ENCODE measurements at places on chromosomes 6 and 20. TPM values are rescaled to one million over a fixed set of nuclear protein-coding genes. Genes with fewer than 3 reads are reported as not detected.

RIMS4 gene
- 0.60 TPM for total RNA-seq

DNA sequence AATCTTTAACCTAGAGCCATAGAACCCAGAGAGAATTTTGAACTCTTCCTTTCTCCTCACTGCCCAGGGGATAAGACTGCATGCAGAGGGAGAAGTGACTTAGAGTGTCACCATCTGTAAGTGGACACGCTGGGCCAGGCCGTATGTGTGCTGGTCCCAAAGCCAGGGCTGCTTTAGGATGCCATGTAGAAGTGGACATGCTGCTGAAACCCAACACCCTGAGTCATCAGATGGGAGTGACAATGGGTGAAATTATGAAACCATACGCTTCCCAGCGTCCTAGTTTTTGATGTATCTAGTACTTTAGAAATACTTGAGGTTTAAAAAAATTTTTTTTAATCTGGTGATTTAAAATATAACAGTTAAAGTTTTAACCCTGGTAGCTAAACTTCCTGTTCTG lies 191.1 kb downstream of the FNDC1 start:
- DNase-seq: no peak
- H3K4me3 ChIP-seq: no peak overlapping the region
- H3K36me3 ChIP-seq: no peaks in the 10 kb centered on the region
- H3K27me3 ChIP-seq: no peaks in the 10 kb centered on the region
- H3K27ac ChIP-seq: no peak overlapping the region

DNA sequence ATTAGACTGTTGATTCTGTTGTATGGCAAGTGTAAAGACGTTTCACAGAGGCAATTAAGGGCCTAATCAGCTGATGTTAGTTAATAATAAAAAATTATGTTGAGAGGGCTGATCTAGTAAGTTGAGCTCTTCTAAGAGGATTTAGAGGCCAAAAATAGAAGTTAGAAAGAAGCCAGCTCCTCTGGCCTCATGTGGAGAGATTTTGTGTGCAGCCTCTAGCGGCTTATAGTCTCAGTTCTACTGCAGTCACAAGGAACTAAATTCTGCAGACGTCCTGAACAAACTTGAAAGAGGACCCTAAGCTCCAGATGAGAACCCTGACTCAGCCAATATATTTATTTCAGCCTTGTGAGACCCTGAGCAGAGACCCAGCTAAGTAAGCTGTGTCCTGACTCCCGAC lies 498.6 kb downstream of the BTBD3 start:
- no peak overlapping the region for H3K4me3 ChIP-seq
- no peak for DNase-seq
- no peaks in the 10 kb centered on the region for H3K27me3 ChIP-seq
- H3K36me3 ChIP-seq: no peaks in the 10 kb centered on the region
- no peaks in the 10 kb centered on the region for H3K4me1 ChIP-seq
- H3K27ac ChIP-seq: no peak overlapping the region

GRCh38 chr6:11162262-11162661 lies 50.7 kb upstream of the ERVFRD-1 start:
- no peak for DNase-seq
- no peak overlapping the region for H3K27ac ChIP-seq
- H3K4me1 ChIP-seq: peaks cover 5% of the 10 kb centered on the region
- H3K4me3 ChIP-seq: no peak overlapping the region
- H3K27me3 ChIP-seq: no peaks in the 10 kb centered on the region
- H3K36me3 ChIP-seq: no peaks in the 10 kb centered on the region

DNA sequence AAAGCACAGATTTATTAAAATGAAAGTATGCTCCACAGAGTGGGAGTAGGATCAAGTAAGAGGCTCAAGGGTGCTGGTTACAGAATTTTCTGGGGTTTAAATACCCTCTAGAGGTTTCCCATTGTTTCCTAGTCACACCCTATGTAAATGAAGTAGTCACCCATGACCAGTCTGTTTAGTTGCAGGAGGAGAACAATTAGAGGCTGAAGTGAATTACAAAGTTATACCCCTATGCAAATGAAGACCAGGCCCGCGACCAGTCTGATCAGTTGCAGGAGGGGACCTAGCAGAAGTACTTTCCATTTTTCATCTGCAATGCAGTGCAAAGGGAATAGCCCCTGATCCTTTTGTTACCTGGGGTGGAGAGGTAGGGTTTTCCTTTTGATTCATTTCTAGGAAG lies 11.8 kb upstream of the FILIP1 start:
- H3K4me3 ChIP-seq: no peak overlapping the region
- H3K27me3 ChIP-seq: no peaks in the 10 kb centered on the region
- peaks cover 12% of the 10 kb centered on the region for H3K4me1 ChIP-seq
- no peak overlapping the region for H3K27ac ChIP-seq
- DNase-seq: no peak

DNA sequence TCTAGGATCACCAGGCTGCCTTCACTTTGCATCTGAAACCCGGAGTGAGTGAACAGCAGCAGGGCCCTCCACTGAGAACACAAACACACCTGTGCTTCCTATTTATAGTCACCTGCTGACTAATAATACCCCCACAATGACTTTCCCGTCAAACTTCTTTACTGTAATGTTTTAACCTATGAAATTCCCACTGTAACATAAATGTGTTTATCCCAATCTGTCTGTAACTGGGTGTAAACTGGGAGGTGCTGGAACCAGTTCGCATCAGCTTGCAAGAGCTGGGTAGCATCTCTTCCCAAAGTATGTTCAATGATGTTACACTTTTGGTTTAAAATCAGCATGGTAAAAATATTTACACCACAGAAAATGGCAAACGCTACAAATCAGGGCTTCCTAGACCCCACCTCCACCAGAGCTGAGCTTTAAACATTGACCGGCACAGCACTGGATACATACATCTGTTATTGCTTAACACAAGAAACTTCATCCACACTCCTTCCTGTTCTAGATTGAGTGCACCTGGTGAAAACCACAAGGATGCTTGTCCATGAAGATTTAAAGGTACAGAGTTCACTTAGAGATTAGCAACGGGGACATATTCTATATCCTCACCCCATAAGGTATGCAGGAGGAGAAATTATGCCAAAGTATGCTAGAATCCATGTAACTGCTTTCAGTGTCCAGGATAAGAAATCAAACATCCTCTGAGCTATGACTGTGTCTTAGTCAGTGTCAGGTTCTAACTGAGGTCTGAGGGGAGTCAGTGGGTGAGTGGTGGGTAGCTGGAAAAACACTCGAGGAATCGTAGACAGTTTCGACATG lies 79.0 kb downstream of the ALDH8A1 start:
- H3K4me1 ChIP-seq: no peaks in the 10 kb centered on the region
- H3K36me3 ChIP-seq: no peaks in the 10 kb centered on the region
- no peak overlapping the region for H3K4me3 ChIP-seq
- H3K27me3 ChIP-seq: no peaks in the 10 kb centered on the region
- DNase-seq: no peak
- no peak overlapping the region for H3K27ac ChIP-seq

All from tibial nerve (tissue), 4 donors.